ENCODE measurements at places on chromosomes 4 and X.

GRCh38 chrX:41344053-41344452 lies 10.1 kb downstream of the DDX3X start:
- no peak for DNase-seq

DNA sequence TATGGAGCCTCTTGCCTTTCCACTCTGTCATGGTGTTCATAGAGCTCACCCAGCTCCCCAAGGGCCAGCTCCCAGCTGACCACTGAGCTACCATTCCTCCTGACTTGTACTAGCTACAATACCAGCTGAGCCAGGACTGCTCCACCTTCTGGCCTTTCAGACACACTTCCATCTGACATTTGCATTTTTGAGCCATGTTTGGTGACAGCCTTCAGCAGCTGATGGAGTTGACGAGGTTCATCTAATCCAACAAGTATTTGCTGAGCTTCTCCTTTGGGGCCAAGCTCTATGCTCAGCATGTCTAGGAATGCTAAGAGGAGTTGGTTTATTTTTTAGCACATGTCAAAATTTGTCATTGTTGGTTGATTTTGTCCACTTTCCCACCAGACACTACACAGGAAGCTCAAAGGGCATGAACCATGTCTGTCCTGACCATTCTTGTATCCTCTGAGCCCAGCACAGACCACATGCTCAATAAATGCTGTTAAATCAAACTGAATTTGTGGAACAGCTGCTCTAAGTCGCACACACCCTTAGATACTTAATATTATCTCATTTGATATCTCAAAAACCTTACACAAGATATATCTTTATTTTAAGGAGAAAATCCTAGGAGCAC lies 142.6 kb upstream of the PPARGC1A start:
- no peak for DNase-seq

- no peak for DNase-seq
These were observed 192.0 kb downstream of the PPP3CA start for GRCh38 chr4:101155368-101155767.

GRCh38 chrX:123155327-123155726 lies 28.8 kb upstream of the GRIA3 start:
- no peak for DNase-seq

DNA sequence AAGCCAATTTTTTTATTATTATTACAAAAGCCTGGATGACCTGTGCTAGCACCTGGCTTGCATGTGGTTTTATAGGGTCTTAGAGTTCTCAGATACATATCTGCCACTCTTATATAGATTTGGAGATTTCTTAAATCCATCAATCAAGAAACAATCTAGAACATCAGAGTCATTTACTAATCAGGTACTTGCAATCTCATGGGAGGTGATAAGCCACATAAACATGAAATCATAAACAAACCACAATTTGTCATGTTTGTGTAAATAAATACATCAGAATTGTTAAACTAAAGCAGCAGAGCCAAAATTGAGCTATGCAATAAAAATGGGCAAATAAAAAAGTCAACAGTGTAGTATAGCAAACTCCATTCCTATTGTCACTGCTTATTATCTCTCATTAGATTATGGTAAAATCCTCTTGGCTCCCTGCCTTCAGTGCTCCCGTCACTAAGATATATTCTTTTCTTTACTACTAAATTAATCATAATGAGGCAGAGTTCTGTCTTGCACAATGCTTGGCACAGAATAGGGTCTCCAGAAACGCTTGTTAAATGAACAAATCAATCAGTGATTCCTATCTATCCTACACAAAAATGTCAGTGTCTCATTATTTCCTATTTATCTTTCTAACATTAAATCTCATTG lies 108.7 kb upstream of the TTC29 start:
- DNase-seq, result no peak

- DNase-seq, result no peak
These were observed 10.9 kb upstream of the UVSSA start for GRCh38 chr4:1336088-1336491.

GRCh38 chr4:56296526-56296925 lies 90.8 kb downstream of the AASDH start:
- DNase-seq, result peak; percentile 65

- no peak for DNase-seq
These were observed 44.2 kb downstream of the ZNF185 start for GRCh38 chrX:152942077-152942442.

GRCh38 chr4:14627038-14627437 lies 375.2 kb upstream of the CPEB2 start:
- DNase-seq, result no peak

DNA sequence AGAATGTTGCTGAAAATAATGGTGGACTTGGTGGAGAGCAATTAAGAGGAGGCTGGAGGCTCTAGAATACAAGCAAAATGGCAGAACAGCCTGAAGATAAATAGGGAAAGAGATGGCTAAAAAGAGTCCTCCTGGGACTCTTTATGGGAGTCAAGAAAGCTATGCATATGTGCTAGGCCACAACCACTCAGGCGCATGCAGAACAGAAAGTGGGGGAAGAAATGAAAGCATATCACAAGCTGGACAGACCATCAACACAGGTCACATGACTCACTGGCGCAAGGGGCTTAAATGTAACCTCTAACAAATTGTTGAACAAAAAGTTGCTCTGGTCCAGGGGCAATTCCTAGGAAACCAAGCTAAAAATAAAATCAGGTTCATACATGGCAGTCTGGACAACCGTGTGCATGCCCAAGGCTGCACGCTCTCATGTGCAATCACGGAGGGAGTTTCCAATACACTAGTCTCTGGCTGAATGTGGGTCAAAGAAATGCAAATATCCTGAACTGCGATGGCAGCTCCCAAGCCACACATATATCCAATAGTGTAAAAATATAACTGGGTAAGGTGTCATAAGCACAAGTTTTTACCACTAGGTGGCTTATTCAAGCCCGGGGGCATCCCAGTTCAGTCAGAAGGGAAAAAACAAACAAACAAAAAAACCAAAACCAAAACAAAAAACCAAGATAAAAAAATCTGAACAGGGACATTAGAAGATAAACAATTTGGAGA lies 45.4 kb downstream of the ZNF711 start:
- no peak for DNase-seq

- DNase-seq, result no peak
These were observed 13.8 kb downstream of the GLRA3 start for GRCh38 chr4:174815282-174815681.

- no peak for DNase-seq
These were observed 1276.1 kb downstream of the FSTL5 start for GRCh38 chr4:160887668-160888067.

GRCh38 chr4:5773271-5773555 lies 62.2 kb downstream of the EVC start:
- DNase-seq, result peak; percentile 49

GRCh38 chrX:630007-630611 lies 482 bp upstream of the SHOX start:
- DNase-seq, result no peak

GRCh38 chr4:158913766-158914165 lies 144.9 kb downstream of the FNIP2 start:
- DNase-seq, result no peak

GRCh38 chr4:157079441-157079840 lies 3.5 kb downstream of the GLRB start:
- DNase-seq, result no peak

DNA sequence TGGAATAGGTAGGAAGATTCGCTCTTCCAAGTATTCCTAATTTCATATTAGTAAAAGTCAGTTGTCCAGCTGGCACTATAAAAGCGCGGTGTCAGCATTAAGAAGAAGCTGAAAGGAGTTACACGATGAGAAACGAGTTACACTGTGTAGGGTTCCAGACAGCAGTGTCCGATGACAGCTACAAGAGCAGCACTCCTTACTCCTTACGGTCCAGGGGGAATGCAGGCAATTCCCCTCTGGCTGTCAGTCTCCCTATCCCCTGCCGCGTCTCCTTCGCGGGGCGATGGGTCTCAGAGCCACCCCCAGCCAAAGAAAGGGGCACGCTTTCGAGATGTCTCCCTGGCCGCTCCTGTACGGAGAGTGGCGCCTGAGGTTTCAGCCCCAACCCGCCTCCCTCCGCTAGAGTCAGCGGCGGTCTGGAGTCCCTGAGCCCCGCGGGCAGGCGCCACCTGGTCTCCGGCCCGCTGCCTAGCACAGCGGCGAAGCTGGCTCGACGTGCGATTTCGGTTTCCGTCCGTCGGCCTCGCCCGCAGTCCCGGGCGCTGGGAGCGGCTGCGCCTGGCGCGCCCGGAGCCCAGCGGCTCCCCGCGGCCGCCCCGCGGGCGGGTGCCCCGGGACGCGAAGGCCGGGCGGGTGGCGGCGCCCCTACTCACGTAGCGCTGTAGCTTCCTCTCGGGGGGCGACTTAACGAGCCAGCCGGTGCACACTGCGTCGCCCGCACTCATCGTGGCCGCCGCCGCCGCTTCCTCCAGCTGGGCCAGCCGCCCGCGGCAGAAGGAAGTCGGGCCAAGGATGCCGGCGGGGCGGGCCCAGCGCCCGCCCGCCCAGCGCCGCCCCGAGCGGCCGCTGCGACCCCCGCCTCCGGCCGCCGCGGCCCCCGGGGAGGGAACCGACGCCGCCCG lies at the start of gene GAB3:
Gene GAB3 (minus strand): TSS at position 777 of the 902 bp plus-strand sequence. CDS start 52 bp downstream, at position 725.
- DNase-seq, result no peak

GRCh38 chrX:37644381-37645305 lies 40.9 kb upstream of the XK start:
- no peak for DNase-seq

GRCh38 chr4:110367156-110367555 lies 108.8 kb upstream of the ENPEP start:
- DNase-seq, result no peak

DNA sequence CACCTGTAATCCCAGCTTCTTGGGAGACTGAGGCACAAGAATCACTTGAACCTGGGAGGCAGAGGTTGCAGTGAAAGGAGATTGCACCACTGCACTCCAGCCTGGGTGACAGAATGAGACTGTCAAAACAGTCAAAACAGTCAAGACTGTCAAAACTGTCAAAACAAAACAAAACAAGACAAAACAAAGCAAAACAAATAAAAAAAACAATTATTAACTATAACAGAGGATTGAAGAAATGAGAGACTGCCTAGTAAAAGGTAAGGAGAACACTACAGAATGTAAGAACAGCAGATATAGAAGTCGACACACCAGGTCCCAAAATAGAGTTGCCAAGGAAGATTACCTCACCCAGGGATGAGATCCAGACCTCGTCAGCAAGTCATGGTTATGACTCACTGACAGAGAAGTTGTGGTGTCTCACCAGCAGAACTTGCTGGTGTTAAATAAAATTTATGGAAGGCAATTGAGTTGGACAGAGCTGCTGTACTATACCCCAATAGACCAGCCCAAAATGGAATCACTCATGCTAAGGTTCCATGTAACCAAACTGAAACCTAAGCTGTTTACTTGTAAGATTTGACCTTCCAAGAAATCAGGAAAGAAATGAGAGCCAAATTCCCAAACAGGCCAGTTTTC lies 32.1 kb upstream of the GK start:
- no peak for DNase-seq

- peak; percentile 82 for DNase-seq
These were observed at the start of gene ADGRA3 for GRCh38 chr4:22515888-22516541. TSS of gene ADGRA3 (minus strand) at chr4:22516066. CDS start at chr4:22515784, 282 bp downstream.

- DNase-seq, result no peak
These were observed 2.4 kb downstream of the HNRNPH2 start for GRCh38 chrX:101410461-101410860.

GRCh38 chr4:73021634-73022033 lies 47.9 kb downstream of the COX18 start:
- no peak for DNase-seq

- no peak for DNase-seq
These were observed 165.6 kb downstream of the SLC7A11 start for GRCh38 chr4:138076561-138076960.

GRCh38 chrX:129585691-129586090 lies 45.6 kb downstream of the OCRL start:
- no peak for DNase-seq

- DNase-seq, result no peak
These were observed 160.4 kb upstream of the MAMLD1 start for GRCh38 chrX:150202641-150203247.

GRCh38 chr4:47930971-47931804 lies 16.8 kb upstream of the NFXL1 start:
- DNase-seq, result no peak

- DNase-seq, result no peak
These were observed 17.5 kb downstream of the RBMX2 start for GRCh38 chrX:130419263-130419662.

- no peak for DNase-seq
These were observed 655.6 kb upstream of the PCDH10 start for GRCh38 chr4:132493476-132493875.

GRCh38 chrX:40402831-40403533 lies 177.8 kb upstream of the ATP6AP2 start:
- peak; percentile 64 for DNase-seq

DNA sequence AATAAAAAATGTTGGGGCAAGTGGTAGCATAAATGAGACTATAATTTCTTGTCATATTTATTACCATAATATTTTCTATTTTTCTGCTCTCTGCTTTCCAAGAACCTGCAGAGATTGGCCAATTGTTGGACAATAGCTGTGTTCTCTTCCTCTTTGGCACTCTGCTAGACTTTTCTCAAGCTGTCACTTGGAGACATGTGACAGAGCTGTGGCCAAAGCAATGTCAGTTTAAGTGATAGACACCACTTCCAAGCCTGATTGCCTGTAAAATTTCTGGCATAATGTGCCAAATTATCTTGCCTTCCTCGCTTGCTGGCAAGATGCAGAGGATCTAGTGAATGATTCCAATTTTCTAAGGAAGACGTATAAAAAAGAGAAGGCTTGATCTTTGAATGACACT lies 162.2 kb upstream of the NDST4 start:
- DNase-seq, result no peak

DNA sequence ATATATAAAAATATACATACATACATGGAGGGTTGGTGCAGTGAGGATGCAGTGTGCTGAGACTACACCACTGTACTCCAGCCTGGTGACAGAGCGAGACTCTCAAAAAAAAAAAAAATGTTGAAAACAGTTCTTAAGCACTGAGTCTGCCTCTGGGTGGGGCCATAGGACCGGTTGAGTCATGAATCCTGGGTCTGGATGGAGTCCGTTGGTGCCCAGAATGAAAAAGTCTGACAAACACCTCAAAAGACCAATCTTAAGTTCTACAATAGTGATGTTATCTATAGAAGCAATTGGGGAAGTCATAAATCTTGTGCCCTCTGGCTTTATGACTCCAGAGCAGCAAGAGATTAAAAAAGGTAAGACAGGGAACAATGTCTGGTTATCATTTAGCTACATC lies 70.4 kb downstream of the FGFBP1 start:
- no peak for DNase-seq

- DNase-seq, result no peak
These were observed 2.0 kb downstream of the RAB40A start for GRCh38 chrX:103517246-103517645.

GRCh38 chrX:105909576-105909975 lies 87.2 kb downstream of the NRK start:
- DNase-seq, result no peak

- no peak for DNase-seq
These were observed 127.7 kb downstream of the RASL11B start for GRCh38 chr4:52989865-52990264.

DNA sequence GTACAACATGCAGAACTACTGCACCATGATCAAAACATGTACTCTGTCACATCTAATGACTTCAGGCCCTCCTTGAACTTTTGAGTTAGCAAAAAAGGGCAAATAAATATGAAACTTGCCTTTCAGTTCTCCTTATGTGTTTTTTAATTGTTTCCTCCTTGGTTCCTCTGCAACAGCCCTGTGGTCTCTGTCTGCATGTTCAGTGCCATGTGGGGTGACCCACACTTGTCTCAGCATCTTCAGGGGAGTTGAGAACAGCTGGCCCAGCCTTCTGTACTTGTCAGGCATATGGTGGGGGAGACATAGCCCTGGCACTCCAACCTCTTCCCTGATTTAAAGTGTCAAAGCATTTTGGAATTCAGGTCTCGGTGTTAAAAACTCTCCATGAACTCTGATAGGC lies 188.0 kb upstream of the PGRMC2 start:
- no peak for DNase-seq
